Endothelial cell of umbilical vein (primary cell): ENCODE measurements at places on chromosomes 16 and 17. TPM values are rescaled to one million over a fixed set of nuclear protein-coding genes. Genes with fewer than 3 reads are reported as not detected.

Gene CXCL16
- total RNA-seq = 4.8 and 5.4 TPM in 2 replicates

Gene ITGAX
- 0.72 and 1.4 TPM in 2 replicates for total RNA-seq

Gene ALOXE3
- not detected in 2 replicates for total RNA-seq

Gene CACNG4
- not detected in 2 replicates for total RNA-seq

Gene GDPD1
- total RNA-seq = 4.3 and 4.9 TPM in 2 replicates

Gene FSCN2
- total RNA-seq = 0.58 and 0.71 TPM in 2 replicates

Gene RNF43
- total RNA-seq = not detected in 2 replicates
